NCI-H1417 treated with DMSO at 0.1 percent for 48 hours (cell line): ENCODE measurements at places on chromosomes 6 and 20.

DNA sequence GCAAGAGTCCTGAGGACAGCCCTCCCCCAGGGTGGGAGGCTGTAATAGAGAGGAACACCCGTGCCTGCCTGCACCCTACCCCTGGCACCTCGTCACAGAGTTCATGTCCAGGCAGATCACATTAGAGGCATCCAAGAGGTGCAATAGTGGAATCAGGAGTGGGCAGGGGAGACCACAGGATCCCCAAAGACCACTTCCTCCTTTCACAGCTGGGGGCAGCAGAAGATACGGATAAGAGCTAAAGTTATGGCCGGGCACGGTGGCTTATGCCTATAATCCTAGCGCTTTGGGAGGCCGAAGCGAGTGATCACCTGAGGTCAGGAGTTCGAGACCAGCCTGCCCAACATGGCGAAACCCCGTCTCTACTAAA, 1.5 kb upstream of the CAPN11 start:
- DNase-seq = no peak

- DNase-seq = no peak
Observed at GRCh38 chr6:136294621-136295020, 5.0 kb upstream of the BCLAF1 start.

GRCh38 chr6:16392010-16392409, 153.6 kb downstream of the GMPR start:
- DNase-seq = no peak

DNA sequence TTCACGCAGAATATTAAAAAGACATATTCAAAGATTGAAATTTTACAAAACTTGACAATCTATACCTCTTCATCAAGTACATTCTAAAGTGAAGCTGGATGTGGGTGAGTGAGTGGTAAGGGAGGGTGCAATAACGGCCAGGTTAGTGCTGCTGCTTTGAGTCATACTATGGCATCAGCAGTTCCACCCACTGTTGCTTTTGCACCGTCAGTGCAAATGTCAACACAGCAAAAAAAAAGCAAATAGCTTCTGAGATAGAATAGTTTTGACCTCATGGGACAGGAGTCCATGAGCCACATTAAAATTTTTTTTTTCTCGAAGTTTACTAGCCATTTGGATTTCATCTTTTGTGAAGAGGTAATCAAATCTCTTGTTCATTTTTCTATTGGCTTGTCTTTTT, 31.8 kb downstream of the PSMF1 start:
- DNase-seq = no peak

- DNase-seq = peak; percentile 16
Observed at GRCh38 chr20:36153736-36154699, 522 bp upstream of the EPB41L1 start.

DNA sequence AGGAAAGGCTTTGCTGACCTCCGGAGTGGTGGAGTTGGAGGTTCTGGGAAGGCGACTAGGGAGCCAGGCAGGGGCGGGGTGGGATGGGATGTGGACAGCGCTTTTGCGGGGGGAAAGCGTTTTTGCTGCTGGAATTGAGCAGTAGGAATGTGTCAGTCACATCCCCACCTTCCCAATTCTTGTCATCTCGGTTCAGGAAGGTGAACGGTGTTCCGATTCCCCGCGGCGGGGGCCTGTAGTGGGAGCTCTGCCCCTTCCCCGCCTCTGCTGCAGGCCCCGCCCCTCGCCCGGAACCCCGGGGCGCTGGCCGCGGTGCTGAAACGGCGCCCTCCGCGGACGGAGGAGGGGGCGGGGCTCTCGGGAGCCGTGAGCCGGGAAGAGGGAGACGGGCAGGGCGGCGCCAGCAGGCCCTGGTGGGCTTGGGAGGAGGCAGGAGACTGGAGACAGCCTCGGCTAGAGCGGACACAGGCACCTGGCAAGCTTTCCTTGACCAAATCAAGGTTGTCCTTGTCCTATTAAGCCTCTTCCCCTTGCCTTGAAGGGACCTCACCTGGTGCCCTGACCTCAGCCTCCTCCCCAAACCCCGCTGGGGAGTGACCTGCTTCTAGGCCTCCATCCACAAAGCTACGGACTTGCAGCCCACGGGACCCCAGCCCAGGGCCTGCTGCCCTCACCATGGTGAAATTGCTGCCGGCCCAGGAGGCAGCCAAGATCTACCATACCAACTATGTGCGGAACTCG, at the start of gene LHFPL5:
LHFPL5 (plus strand) TSS at position 357 of the 741 bp plus-strand sequence; CDS start at position 676, 319 bp downstream.
- peak; percentile 27 for DNase-seq

DNA sequence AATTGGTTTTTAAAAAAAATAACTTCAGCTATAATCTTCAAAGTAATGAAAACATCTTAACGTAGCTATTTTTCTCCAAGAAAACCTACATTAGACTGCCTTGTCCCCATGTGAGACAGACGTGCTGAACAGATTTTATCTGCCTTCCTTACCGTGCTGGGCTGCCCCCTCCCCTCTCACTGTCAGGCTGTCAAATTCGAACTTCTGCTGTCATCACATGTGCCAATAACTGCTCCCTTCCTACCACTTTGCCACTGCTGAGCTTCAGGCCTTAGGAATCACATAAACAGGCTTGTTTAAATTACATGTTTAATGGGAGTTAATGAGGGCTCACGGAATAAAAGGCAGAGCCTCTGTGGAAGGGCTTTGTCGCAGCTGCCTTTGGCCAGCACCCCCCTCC, 77.0 kb upstream of the NHSL1 start:
- DNase-seq = peak; percentile 94

DNA sequence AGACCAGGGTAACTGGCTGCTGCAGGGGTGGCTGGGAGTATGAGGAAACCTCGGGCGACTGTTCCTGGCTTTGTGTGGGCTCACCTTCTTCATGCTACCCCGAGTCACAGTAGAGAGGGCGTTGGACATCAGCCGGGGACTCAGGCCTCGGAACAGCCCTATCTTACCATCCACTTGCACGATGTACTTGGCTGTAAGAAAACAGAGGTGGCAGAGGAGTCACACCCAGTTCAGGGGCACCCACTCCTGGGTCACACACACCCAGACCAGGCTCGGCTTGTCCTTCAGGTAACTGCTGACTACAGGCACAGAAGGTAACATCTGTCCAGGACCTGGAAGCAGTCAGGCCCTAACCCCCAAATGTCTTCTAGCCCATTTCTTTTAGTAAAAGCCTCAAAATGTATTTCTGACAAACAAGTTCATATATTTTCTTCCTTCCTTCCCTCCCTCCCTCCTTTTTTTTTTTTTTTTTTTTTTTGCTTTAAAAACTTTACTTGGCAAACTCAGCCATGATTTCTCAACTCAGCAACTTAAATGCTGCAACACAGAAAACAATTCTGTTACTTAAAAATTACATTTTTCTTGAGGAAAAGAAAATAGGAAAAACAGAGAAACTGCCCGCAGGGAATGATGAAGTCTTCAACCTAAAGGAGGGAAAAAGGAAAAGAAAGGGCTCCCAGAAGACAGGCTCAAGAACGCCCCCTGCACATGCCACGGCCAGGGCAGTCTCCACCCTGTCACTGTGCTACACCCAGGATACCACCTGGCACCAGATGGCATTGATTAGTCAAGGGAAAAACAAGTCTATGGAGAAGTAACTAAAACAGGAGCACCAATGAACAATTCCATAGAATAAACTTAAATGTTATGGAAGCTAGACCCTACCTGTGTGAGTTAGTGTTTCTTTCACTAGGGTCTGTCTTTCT, 7.3 kb downstream of the MTCH1 start:
- DNase-seq = no peak

GRCh38 chr6:170111816-170112582, 178.9 kb downstream of the DLL1 start:
- no peak for DNase-seq

GRCh38 chr6:36817847-36818246, 21.4 kb downstream of the CPNE5 start:
- DNase-seq = no peak

GRCh38 chr6:166488076-166488685, 98.3 kb downstream of the RAMACL start:
- DNase-seq = no peak

- no peak for DNase-seq
Observed at GRCh38 chr20:62143957-62144825, 622 bp downstream of the SS18L1 start.

GRCh38 chr20:53527196-53527595, 66.4 kb downstream of the ZNF217 start:
- DNase-seq = no peak

GRCh38 chr20:16475225-16475624, 98.0 kb downstream of the KIF16B start:
- DNase-seq = no peak

GRCh38 chr20:35578469-35578868, 36.6 kb downstream of the ERGIC3 start:
- no peak for DNase-seq
